ENCODE measurements at places on chromosomes 12 and 14.

DNA sequence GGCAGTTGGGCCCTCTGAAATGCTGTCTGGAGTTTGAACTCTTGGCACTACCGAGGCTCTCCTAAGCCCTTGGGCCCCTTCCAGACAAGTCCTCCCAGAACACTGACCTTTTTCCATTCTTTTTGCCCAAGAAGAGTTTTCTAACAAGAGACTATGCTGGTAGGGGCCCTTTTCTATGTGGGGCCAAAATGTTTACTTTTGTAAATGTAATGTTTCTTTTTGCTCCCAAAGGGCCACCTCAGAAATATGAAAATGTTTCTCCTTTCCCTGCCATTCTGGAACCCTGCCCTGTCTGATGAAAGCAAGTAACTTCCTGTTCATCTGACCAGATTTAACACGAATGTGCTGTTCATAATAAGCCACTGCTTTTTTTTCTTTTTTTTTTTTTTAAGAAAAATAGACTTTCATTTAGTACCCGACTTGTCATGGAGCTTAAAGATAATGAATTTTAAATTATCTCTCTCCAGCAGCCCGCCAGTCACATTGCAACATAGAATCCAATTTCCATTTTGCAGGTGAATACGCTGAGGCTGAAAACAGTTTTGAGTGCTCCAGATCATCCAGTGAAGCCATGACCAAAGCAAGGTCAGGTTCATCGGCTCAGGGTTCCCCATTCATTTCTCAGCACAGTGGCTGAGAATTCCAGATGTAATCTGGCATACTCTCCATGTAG lies 169.9 kb downstream of the DPF3 start:
- no peak for DNase-seq

GRCh38 chr12:47781479-47782371 lies 8.7 kb downstream of the SLC48A1 start:
- DNase-seq: no peak

- DNase-seq: no peak
Measured at GRCh38 chr14:24213866-24214662, 776 bp upstream of the CHMP4A start.

GRCh38 chr12:56867216-56867615 lies 67.0 kb downstream of the SDR9C7 start:
- DNase-seq: no peak

- no peak for DNase-seq
Measured at GRCh38 chr12:30858471-30858870, 68.1 kb upstream of the TSPAN11 start.

DNA sequence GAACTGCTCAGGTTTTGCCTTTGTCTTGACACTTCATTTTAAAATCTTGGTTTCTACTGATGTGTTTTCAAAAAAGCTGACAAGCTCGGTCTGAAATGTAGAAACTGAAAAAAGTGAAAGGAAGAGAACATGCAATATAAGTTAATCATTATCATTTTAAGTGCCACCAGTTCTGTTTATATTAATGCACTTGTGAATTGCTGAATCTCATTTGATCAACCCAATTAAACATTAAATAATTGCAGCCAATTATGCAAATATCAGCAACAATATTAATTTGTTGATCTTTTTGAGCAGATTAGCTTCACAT lies 133.8 kb downstream of the BCAT1 start:
- no peak for DNase-seq

GRCh38 chr12:112418273-112418607 lies 507 bp upstream of the PTPN11 start:
- DNase-seq: no peak

- no peak for DNase-seq
Measured at GRCh38 chr12:29043069-29043468, 106.0 kb upstream of the FAR2 start.

GRCh38 chr12:121379945-121380344 lies 20.0 kb upstream of the RNF34 start:
- no peak for DNase-seq

DNA sequence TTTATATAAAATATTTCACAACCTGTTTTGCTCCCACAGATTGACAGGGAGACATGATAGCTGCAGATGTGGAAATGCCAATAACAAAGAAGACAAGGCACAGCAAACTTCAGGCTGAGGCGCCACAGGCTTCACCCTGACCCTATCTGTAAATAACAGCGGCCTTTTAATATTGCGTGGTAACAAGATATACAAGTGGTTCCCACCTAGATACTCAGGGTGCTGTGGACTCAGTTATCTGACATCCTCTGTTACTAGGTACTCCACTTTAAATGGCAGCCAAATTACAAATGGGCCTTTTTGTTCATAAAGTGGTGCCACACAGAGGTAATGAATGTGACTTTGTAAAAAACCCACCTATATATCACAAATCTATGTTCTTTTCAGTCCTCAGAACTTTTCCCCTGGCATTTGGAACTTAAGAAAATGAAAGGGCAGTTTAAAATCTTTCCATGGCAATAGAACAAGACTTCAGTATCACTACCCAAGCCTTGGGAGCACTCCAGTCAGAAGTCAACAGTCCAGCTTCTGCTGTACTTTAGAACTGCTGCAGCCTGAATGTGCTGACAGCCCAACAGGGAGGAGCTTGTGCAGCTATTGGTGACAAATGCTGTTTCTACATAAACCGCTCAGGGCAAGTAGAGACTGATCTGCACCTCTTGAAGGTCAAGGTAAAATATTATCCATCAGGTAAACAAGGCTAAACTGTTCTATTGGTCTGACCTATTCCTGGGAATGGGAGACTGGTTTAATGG lies 86.2 kb upstream of the DCD start:
- no peak for DNase-seq

- no peak for DNase-seq
Measured at GRCh38 chr12:76030341-76031080, 1.1 kb downstream of the PHLDA1 start.

- no peak for DNase-seq
Measured at GRCh38 chr14:79278798-79279644, 932.3 kb downstream of the DIO2 start.

- no peak for DNase-seq
Measured at GRCh38 chr12:23576372-23576771, 373.1 kb downstream of the SOX5 start.

GRCh38 chr12:96347130-96347699 lies 53.0 kb downstream of the CDK17 start:
- no peak for DNase-seq

GRCh38 chr12:46825591-46826414 lies at the start of gene SLC38A4:
SLC38A4 (minus strand) TSS chr12:46825997; CDS start chr12:46793071, 32,926 bp downstream.
- no peak for DNase-seq

GRCh38 chr14:90816681-90817436 lies 629 bp upstream of the TTC7B start:
- no peak for DNase-seq

- peak; percentile 74 for DNase-seq
Measured at GRCh38 chr12:25959071-25959961, 834 bp downstream of the RASSF8 start.

DNA sequence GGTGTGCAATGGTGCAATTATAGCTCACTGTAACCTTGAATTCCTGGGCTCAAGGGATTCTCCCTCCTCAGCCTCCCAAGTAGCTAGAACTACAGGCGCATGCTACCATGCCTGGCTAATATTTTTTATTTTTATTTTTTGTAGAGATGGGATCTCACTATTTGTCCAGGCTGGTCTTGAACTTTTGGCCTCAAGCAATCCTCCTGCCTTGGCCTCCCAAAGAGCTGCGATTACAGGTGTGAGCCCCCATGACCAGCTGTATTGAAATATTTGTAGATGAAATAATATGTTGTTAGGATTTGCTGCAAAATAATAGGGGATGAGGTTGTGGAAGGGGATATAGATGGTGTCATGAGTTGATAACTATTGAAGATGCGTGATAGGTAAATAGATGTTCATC lies 4.9 kb downstream of the KLHL28 start:
- DNase-seq: no peak

DNA sequence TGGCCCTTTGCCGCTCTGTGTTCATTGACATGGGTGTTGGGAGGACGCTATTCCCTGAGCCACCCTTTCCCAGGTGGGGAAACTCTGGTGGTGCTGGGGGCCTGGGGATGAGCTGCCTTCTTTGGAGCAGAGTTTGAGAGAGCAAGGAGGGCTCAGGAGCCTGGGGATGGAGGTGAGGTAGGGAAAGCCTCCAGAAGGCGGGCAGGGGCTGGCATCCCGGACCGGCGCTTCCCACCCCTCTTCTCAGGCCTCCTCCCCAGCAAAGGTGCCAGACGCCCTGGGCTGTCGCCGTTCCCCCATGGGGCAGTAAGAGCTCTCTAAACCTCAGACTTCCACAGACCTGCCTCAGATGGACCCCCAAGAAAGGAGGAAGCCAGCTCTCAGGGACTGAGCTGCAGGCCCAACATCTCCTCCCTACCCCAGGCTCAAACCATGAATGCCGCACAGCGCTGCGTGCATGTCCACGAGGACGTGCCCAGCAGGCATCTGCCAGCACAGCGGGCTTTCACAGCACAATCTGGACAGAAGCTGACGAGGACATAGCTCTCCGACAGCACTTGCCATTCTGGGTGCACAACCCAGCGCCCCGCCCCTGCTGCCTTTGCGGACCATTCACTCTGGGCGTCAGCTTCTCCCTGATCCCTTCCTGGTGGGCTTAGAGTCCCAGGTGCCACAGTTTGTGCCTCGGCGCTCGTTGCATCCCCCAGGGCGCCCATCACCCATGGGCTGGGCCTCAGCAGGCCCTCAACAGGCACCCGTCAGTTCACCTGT lies 14.9 kb upstream of the TTC7B start:
- DNase-seq: no peak

- no peak for DNase-seq
Measured at GRCh38 chr12:53325511-53326061, 4.2 kb upstream of the AAAS start.

DNA sequence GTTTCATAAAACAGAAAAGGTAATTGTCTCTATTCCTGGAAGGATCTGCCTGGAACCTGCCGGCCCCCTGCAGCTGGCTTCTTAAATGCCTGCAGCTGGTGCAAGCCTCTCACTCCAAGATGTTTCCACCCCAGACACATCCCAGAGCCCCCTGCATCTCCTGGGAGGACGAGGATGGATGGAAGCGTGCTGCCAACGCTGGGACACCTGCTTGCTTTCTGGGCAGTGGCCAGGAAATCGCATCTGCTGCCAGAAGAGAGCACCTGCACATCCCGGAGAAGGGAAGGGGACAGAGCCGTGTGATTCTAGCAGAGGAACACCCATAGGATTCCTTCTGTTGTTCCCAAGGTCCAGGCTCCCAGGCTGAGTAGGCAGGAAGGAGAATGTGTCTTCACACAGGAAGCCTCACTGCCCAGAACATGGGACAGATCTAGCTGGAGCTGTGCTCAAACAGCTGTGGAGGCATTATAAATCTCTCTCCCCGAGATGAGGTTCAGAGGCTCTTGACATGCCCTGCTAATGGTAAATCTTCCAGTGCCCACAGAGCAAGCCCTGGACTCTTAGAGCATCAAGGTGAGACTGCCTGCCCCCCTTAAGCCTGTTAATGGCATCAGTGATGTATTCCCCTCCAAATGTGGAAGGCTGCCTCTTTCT lies 138.8 kb upstream of the MAP1LC3B2 start:
- DNase-seq: no peak

GRCh38 chr12:101855364-101855884 lies 22.0 kb upstream of the DRAM1 start:
- DNase-seq: no peak

DNA sequence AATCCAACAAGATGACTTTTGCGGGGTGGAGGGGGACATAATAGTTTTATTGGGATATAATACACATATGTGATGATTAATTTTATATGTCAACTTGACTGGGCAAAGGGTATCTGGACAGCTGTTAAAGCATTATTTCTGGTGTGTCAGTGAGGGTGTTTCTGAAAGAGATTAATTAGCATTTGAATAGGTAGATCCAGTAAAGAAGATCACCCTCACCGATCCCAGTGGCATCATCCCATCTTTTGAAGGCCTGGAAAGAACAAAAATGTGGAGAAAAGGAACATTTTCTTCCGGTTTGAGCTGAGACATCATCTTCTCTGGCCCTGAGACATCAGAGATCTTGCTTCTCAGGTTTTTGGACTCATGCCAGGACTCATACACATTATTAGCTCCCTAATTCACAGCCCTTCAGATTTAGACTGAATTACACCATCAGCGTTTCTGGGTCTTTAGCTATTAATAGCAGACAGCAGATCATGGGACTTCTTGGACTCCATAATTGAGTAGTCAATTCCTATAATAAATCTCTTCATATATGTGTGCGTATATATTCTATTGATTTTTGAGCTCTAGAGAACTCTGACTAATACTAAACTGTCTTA lies 283.6 kb downstream of the PCNX1 start:
- no peak for DNase-seq

DNA sequence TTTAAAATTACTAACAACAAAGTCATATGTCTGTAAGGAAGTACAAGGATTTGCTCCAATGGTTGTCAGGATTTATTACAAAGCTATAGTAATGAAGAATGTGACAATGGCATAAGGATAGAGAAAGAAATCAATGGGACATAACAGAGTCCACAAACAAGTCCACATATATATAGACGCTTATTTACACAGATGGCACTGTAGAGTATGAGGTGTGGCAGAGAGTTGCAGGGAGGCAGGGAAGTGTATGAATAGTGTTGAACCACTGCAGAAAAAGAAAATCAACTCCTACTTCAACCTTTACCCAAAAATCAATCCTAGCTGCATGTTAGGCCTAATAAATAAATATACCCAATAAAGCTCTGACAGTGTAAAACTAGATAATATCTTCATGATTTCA lies 21.3 kb downstream of the SOS2 start:
- no peak for DNase-seq

DNA sequence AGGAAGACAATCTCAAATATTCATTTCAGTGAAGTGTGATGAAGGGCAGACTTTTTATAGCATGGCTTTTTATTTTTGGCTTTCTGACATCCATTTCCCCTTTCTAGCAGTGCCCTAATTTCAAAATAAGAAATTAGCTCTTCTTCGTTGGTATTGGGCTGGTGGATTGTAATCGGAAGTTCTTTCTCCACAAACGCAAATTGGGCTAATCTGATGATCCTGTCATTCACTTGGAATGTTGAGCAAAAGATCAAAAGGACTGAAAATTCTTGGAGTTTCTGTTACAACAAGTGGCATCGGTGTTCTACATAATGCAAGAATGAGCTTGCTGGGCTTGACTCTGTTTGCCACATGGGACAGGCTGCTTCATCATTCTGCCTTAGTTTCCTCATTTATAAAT lies 1182.8 kb downstream of the FLRT2 start:
- no peak for DNase-seq

- no peak for DNase-seq
Measured at GRCh38 chr14:91963465-91963864, 16.0 kb upstream of the FBLN5 start.

DNA sequence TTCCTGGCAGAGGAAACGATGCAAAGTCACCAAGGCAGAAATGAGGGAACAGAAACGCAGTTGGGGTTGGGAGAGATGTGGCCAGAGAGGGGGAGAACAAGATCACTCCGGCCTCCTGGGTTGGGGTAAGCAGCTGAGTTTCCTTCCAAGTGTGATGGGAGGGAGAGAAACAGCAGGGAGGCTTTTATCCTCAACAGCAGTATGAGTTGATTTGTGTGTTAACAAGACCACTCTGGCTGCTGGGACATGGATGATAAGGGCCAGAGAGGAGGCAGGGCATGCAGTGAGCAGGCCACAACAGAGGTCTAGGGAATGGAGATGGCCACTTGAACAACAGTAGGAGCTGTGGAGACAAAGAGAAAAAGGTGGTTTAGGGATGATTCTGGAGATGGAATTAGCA lies 66.8 kb downstream of the GLRX5 start:
- no peak for DNase-seq
